ENCODE measurements at places on chromosomes 3 and 15. TPM values are rescaled to one million over a fixed set of nuclear protein-coding genes. Genes with fewer than 3 reads are reported as not detected.

SHF gene
- 1.3 TPM for total RNA-seq

DNA sequence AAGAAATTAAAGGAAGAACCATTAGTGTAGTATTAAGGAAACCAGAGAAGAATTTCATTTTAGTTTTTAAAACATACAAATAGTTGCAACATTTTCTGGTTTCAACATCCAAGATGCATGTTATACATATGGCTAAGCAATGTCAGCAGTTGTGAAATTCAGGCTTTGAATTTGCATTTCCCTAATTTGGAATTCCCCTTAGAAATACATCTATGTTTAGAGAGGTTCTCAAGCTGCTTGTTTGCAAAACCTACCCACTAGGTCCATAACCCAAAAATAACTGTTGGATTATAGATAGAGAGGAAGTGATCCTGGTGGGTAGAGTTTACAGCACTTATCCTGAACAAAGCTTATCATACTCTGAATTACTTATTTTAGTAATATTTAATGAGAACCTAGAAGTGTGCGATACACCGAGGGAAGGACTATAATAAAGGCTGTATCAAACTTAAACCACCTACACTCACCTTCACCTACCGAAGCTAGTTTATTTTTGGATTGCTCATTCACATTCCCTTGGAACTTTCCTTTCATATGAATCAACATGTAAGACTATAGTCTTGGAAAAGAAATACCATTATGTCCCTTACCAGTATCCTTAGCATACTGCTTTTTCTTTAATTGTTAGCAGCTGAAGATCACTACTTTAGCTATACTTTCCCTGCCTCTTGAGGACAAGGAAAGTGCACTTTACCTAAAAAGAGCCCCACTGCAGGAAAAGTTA is 60.6 kb downstream of the CHAC1 start:
- H3K27me3 ChIP-seq, result no peaks in the 10 kb centered on the region
- peaks cover 37% of the 10 kb centered on the region for H3K36me3 ChIP-seq
- H3K27ac ChIP-seq, result no peak overlapping the region
- no peak overlapping the region for H3K4me3 ChIP-seq
- DNase-seq, result no peak

- H3K4me1 ChIP-seq, result no peaks in the 10 kb centered on the region
- DNase-seq, result no peak
- H3K36me3 ChIP-seq, result no peaks in the 10 kb centered on the region
- H3K4me3 ChIP-seq, result no peak overlapping the region
- H3K27me3 ChIP-seq, result peaks cover 3% of the 10 kb centered on the region
Measured at GRCh38 chr15:60703207-60703933, 224.4 kb upstream of the ICE2 start.

GRCh38 chr15:58264053-58264971 is 126.1 kb downstream of the AQP9 start:
- peaks cover 3% of the 10 kb centered on the region for H3K27me3 ChIP-seq
- H3K27ac ChIP-seq, result no peak overlapping the region
- DNase-seq, result no peak
- H3K4me1 ChIP-seq, result peaks cover 3% of the 10 kb centered on the region
- no peaks in the 10 kb centered on the region for H3K36me3 ChIP-seq

- H3K36me3 ChIP-seq, result no peaks in the 10 kb centered on the region
- no peak overlapping the region for H3K27ac ChIP-seq
- no peak overlapping the region for H3K4me3 ChIP-seq
- H3K27me3 ChIP-seq, result peaks cover 30% of the 10 kb centered on the region
- no peak for DNase-seq
- H3K4me1 ChIP-seq, result peaks cover 9% of the 10 kb centered on the region
Measured at GRCh38 chr3:170829546-170830272, 40.3 kb downstream of the RPL22L1 start.

Measured in activated CD8-positive, alpha-beta T cell treated with anti-CD3 and anti-CD28 coated beads, Interleukin-2, amount 10 ng/mL, durations not matched to agents 7 days and 5 days (primary cell).